ENCODE measurements at places on chromosomes 4 and X.

- no peak for ATAC-seq
Measured at GRCh38 chrX:136623396-136623795, 24.6 kb upstream of the CD40LG start.

GRCh38 chr4:48121180-48121579 lies 12.9 kb downstream of the TXK start:
- no peak for ATAC-seq

- ATAC-seq: no peak
Measured at GRCh38 chr4:137203601-137204000, 328.7 kb downstream of the PCDH18 start.

DNA sequence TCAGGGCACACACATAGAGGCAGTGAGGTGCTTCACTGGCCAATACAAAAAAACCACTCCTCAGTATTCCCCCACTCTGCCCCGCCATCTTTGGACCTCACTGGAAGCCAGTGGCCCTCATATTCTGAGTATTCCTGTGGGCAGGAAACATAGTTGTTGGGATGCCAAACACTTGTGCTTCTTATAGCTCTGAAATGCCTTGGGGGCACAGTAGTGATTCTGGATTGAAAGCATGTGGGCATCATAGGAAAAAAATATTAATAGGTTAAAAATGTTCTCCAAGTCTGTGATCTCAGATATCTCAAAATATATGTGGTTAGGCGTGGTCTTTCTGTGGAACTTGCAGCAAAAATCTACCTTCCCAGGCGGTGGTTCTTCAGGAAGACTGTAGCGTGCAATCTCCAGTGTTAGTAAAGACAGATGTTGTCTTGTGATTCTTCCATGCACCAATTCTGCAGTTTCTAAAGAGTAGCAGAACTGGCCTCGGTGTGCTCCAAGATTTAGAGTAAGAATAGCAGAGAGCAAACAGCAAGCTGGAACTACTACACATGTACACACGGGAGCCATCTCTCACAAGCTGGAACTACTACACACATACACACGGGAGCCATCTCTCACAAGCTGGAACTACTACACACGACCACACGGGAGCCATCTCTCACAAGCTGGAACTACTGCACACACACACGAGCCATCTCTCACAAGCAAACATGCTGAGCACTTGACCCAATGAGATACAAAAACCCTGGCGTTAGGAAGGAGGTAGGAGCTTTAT lies 8.0 kb upstream of the TENM3 start:
- no peak for ATAC-seq

GRCh38 chr4:93475730-93476129 lies 352.8 kb upstream of the ATOH1 start:
- ATAC-seq: no peak

GRCh38 chr4:145782756-145783155 lies 102.8 kb downstream of the C4orf51 start:
- ATAC-seq: no peak

DNA sequence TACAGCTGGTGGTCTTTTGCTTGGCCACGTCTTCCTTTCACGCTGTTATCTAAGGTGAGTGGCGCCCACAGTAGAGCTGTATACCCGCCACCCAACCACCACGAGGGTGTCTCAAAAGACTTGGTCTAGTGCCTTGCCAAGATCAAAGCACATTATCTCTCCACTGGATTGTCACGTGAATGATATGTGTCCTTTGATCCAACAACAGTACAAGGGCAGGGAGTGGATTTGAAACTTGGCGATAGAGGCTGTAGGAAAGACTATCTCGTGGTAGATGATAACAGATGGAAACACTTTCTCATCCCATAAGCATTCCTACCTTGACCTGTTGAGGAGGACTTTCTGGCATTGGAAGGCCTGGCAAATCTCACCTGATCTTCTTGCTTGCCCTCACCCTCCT lies 37.7 kb upstream of the BCLAF3 start:
- ATAC-seq: no peak

DNA sequence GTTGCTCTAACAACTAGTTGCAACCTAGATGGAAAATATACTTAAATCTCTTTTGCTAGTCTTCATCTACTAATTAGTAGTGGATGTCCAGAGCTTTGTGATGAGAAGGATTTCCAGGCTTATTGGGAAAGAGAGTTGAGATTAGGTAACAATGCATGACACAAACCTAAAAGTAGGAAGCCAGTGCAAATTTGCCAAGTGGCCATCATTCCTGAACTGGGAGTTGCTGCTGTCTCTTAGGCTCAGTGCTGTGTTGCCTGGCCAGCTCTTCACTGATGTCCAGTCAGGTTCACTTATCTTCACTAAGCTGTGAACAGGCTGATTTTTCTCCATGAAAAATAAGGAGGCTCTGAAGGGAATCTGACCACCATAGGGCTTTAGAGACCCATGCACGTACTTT lies 105.6 kb upstream of the AMOT start:
- ATAC-seq: no peak

DNA sequence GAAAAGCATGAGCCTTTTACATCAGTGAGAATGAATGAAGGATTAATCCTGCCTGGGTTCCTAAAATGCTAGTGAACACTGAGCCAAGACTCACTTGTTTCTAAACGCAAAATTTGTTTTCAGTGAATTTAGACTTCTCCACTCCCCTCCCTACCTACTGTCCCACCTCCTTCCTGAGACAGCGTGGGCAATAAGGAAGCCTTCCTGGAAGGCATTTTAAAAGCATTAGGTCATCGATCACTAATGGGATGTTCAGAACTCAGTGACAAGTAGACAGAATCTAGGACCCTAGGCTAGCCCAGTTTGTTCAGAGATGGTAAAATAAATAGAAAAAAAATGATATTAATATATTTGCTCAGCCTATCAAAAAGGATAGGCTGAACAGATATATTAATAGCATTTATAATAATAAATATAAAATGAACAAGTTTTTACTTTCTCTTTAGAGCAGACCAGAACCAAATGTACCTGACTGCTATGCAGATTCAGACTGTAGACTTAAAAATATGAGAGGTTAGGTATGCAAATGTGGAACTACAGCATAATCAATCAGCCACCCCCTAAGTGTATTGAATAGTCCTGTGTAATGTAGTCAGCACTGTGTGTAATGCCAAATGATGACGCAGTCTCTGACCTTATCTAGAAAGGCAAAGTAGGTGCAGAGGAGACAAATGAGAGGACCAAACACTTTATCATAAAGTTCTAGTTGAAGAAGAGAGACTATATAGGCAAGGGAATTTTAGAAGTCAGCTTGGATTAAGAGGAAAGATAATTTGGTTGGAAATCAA lies 331.1 kb downstream of the GPAT3 start:
- no peak for ATAC-seq

DNA sequence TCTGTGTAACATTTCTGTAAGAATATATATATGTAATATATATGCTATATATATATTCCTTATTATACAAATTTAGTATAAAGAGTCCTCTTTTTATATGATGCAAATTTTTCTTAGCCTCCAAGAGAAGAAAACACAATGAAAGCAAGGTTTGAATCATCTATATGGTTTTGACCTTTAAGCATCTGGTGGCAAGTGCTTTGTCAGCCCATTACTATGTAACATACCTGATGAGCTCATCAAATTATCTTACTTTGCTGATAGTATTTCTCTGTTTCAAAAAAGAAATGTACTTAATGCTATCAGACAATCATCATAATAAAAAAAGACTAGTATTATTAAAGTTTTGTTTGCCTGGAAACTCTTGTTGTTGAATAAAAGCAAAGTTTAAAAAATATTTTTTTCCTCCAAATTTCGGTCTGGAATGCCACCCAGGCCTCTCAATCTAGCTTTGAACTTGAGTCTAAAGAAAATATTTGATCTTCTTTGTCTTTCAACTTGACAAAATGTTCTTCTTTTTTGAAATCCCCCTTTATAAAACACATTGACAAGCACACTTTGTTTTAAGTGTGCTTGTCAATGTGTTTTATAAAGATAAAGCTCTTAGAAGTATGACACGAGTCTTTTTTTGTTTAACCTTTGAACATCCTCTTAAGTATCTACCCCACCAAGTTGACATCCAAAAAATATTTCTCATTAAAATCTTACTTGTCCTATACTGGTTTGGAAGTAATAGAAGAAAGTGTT lies 26.2 kb downstream of the ZNF330 start:
- ATAC-seq: no peak

DNA sequence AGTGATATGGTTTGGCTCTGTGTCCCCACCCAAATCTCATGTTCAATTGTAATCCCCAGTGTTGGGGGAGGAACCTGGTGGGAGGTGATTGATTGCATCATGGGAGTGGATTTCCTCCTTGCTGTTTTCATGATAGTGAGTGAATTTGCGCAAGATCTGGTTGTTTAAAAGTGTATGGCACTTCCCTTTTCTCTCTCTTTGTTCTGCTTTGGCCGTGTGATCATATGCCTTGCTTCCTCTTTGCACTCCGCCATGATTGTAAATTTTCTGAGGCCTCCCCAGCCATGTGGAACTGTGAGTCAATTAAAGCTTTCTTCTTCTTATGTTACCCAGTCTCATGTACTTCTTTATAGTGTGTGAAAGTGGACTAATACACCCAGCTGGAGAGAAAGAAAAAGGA lies 113.0 kb upstream of the AADAT start:
- ATAC-seq: peak; percentile 78

DNA sequence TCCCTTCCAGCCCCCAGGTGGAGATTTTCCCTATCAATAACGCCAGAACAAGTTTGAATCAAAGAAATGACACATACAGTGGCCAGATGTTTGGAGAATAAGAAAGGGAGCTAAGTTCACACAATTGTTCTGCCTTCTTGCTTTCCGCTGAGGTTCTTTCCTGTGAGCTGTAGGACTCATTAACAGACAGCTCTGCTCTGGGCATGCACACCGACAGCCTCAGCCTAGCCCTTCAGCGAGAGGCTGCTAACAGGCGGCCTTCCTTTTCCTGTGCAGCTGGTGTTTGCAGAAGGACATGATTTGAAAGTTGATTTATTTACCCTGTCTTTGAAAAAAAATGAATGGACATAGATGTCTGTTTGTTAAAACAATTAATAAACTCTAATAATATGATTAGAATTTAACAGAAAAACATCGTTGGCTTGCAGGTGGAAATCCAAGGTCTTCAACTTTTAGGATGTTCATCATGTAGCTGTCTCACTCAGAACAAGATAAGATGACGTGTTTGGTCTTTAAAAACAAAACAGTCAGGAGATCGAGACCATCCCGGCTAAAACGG lies 183.3 kb downstream of the KDR start:
- ATAC-seq: peak; percentile 68

DNA sequence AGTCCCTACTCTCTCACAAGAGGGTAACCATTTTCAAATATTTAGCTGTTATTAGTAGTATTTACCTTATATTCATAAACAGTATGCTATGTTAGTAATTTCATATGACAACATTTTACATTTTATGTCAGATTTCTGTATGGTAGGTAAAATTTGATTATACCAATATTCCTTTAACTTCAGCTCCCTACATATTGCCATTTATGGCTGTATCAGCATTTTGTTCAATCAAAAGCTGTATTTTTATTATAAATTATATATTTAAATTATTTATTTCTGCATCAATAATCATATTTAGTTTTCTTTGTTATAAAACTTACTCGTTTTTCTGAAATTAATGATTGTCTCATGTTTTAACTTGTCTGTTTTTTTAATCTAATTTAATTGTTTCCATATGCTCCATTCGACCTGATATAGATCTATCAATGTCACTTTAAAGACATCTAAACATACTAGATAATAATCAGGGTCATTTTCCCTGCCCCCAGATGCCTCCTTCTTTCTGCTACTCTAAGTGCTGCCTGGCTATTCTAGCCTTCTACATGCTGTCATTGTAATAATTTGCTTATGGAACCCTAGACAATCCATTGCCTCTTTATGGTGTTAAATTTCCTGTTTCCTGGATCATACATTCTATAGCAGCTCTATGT lies 1976.7 kb upstream of the ADGRL3 start:
- no peak for ATAC-seq

DNA sequence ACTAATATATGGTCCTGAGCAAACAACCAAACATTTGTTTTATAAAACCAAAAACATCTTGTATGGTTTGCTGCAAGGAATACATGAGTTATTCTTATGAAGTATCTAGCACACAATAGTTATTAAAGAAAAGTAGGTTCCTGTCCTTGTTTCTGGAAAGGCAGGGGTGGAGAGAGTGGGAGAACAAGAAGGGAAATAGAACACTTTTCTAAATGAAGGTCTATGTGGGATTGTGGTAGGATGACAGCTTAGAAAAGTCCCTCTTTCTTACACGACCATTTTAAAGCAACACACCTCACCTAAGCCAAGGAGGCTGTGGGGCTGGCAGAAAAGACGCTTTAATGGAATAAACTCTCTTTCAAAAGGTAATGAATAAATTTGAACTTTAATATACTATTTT lies 164.6 kb downstream of the ARAP2 start:
- no peak for ATAC-seq

GRCh38 chrX:151970661-151971060 lies 3.8 kb downstream of the GABRE start:
- no peak for ATAC-seq

DNA sequence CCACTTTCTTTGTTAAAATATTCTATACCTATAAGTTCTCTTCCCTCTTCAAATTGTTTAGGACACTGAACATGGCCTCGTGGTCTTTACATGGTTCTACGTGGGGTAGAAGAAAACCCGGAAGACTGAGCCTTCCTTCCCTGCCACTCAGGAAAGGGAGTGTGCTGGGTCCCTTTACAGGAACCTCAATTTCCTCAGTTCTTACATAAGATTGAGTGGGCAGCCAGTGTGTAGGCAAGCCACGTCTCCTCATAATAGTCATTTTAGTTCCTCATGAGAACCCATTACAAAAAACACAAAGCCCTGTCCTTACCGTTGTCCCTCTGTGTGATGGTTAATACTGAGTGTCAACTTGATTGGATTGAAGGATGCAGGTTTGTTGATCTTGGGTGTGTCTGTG lies 28.7 kb upstream of the SMIM10L2A start:
- ATAC-seq: no peak

GRCh38 chr4:3492741-3493719 lies 29.9 kb downstream of the DOK7 start:
- ATAC-seq: no peak

- ATAC-seq: no peak
Measured at GRCh38 chrX:105018865-105019264, 201.6 kb downstream of the TEX13A start.
